ENCODE measurements at places on chromosomes 3 and 15.

- peak; percentile 77 for DNase-seq
These were observed 31.0 kb downstream of the POC1A start for GRCh38 chr3:52123106-52123725.

DNA sequence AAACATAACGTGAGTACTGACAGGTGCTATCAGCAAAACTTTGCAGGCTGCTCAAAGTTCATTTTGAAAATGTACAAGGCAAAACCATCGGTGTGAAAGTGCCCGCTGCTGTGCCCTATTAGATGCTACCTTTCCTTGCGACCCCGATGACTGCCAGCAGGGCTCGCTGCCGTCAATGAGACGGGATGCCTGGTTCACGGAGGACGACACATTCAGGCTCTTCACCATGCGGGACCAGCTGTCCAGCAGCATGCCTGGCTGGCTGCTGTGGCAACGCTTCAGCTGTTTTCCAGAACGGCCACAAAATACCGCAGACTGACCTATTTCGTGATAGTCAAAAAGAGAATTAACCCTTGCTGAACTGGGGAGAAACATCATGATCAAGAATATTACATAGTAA, 92.7 kb upstream of the OCA2 start:
- DNase-seq, result no peak

- DNase-seq, result no peak
These were observed 52.3 kb downstream of the ATP1B3 start for GRCh38 chr3:141928631-141929270.

- no peak for DNase-seq
These were observed 23.1 kb downstream of the PTX3 start for GRCh38 chr3:157459706-157460105.

DNA sequence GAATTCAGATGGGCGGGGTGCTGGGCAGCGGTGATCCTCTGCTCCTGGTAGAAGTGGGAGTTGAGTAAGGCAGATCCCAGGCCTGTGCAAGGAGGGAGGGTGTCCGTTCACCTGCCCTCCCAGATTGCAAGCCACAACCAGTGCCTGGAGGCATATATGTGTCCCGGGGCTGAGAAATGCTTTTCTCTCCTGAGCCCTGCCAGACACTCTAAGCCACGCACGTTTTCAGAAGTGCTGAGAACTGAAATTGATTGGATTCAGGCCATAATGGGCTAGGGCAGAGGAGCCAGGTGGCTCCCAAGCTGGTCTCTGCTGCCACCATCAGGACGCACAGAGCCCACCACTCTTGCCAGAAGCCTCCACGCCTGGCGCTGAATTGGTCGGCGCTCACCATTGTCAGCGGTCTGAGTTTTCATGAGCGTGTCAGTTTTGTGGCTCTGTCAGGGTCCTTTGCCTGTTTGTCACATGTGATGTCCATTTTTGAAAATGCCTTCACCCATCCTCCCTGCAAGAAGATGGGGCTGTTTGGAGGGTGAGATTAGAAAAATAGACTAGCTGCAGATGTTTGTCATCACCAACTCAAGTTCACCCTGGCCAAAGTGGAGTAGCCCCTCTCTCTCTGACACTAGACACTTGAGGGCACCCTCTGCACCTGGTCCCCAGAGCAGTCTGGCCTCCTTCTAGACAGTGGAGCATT, 15.4 kb upstream of the BFSP2 start:
- no peak for DNase-seq

DNA sequence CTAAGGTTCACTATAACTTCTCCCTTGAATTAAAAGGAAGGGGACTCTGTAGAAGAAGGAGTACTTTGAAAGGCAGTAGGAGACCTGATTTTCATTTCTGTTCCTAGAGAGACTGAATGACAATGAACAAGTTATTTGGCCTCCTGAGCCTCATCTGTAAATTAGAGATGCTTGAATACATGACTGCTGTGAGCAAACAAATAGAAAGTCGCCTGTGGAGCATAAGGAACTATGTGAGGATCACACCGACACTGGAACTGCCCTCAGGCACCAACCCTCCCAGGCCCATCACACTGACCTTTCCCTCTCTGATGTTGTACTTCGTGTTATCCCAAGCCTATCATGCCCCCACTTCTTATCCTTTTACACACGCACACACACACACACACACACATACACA, 48.6 kb downstream of the IMPG2 start:
- no peak for DNase-seq

- DNase-seq, result no peak
These were observed 44.4 kb downstream of the COL6A5 start for GRCh38 chr3:130389743-130390478.

- DNase-seq, result no peak
These were observed 27.4 kb downstream of the GLDN start for GRCh38 chr15:51368751-51369450.
